GF-D8 (cell line): ENCODE measurements at places on chromosomes 6 and 20.

DNA sequence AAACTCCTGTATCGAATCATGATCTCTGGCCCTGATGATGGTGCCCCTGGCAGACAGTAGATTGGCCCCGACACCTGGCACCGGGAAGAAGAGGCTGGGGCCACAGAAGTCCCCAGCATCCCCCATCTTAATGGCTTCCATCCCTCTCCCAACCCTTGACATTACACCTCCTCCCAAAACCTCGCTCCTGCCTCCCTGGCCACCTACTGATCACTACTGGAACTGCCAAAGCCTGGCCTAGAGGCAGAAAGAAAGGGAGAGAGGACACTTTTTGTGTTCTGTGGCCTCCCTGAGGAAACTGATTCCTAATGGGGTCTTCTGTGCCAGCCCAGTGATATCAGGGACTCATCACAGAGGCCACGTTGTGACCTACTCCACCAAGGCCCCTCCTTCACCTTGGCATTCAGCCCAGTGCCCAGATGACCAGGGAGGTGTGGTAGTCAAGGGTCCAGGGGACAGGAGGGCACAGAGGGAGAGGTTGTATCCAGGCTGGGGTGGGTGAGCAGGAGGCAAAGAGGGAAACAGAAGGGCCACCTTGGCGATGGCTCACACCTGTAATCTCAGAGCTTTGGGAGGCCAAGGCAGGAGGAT is 6.1 kb downstream of the C20orf173 start:
- no peak for DNase-seq

GRCh38 chr6:79468116-79468515 is 69.1 kb downstream of the LCA5 start:
- no peak for DNase-seq

- no peak for DNase-seq
Measured at GRCh38 chr6:106560996-106561685, 68.2 kb downstream of the RTN4IP1 start.

DNA sequence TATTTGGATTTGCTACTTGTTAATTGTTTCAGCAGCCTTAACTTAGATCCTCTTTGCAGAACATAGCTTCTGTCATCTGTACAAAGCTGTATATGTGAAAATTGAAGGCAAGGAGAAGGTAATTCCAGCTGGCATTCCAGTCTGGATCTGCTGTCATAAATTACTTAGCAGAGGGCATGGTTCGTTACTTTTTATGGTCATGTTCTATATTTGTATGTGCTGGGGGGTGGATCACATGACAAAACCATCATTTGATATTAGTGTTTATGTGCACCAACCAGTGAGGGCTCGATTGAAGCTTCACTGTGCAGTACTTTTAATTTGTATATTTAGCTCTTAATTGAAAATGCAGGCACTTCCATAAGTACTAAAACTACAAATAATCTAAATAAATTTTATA is 80.2 kb downstream of the CAP2 start:
- no peak for DNase-seq

DNA sequence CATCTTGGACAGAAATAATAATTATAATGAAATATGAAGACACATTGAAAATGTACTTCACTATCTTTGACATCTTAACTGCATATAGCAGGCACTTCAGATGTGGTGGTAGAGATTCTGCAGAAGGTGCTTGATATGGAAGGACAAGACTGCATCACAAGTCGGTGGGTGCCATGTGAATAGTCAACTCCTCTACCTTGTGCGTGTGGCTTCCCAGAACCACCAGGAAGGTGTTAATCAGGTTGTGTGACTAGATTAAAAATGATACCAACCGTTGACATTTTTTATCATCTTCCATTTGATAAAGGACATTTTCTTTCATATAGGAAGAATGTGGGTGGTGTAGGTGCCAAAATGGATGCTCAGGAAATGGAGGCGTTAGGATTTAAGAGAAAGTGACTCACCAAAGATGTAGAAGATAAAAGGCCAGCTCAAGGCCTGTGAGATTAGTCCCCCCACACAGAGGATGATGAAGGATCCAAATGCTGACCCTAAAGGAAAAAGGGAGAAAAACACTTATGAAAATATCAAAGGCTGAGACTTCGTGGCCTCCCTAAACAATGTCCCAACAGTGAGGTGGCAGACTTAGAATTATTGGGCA is 12.3 kb downstream of the SLC17A2 start:
- DNase-seq: no peak

GRCh38 chr6:152859225-152859624 is 108.6 kb downstream of the VIP start:
- DNase-seq: no peak

- no peak for DNase-seq
Measured at GRCh38 chr20:23508449-23509229, 17.7 kb downstream of the CST8 start.

DNA sequence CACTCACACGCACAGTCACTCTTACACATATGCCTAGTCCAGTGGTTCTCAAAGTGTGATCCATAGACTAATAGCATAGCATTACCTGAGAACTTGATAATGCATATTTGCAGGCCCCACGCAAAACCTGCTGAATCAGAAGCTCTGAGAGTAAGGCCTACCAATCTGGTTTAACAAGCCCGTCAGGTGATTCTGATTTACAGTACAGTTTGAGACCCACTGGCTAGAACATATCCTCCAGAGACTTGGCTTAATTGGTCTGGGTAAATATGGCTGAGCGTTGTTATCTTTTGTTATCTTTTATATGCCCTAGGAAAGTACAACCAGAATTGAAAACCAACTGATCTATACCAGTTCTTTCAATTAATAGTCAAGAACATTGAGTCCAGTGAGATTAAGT is 9.6 kb downstream of the TSPYL4 start:
- no peak for DNase-seq

DNA sequence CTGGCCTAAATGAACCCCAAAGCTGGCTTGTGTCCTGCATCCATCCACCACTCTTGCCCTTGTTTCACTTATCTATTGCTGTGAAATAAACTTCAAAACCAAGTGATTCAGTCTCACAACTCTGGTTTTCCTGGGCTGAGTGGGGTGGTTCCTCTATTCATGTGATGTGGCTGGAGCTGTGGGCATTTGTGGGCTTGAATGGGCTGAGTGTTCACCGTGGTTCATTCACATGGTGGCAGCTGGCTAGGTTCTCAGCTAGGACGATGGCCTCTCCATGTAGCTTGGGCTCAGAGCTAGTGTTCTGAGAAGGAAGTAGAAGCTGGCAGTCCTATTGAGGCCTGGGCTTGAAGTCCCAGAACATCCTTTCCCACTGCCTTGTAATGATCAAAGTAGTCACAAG is 30.4 kb downstream of the FKBP1A start:
- DNase-seq: no peak

DNA sequence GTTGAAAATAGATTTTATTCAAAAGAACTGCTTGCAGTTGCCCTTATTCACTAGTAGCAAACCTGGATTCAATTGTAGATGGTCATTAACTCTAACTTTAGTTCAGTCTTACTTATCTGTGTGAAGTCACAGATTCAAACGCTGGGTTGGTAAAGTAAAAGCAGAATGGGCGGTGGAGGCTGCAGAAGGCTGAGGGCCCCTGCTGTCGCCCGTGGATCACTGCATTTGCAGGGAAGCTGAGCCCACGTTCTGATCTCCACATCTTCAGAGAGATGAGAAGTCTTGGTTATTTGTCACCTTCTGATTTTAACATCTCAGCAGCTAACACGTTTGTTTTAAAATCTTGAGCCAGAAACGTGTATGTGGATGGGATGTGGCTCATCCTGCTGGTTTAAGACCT is 75.1 kb downstream of the SNX9 start:
- DNase-seq: no peak

- DNase-seq: no peak
Measured at GRCh38 chr6:16632101-16632500, 129.2 kb downstream of the ATXN1 start.

DNA sequence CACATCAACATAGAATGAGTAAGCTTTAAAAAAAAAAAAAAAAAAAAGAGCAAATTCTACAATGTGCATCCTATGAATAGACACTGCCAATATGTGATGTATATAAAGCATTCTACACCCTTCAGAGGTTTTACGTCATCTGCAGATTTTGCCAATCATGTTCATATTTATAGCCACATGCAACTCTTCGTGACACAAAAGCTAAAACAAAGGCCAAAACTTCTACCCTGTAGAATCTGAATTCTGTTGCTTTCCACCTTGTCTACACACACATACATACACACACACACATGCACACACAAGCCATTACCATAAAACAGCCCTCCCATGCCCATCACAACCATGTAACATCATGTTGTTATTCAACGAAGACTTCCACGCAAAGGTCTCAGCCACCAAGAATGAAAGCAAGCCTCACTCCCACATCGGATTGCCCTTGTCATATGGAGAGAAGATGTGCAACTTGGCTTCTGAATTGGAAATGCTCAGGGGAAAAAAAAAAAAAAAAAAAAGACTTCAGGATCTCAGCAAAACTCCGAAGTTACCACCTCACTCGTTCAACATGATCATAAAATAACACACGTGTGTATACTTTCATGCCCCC is 479.4 kb upstream of the JARID2 start:
- DNase-seq: no peak

- DNase-seq: no peak
Measured at GRCh38 chr6:5133943-5134342, 48.8 kb downstream of the PPP1R3G start.

- DNase-seq: peak; percentile 57
Measured at GRCh38 chr6:108438918-108439317, 121.8 kb upstream of the FOXO3 start.

DNA sequence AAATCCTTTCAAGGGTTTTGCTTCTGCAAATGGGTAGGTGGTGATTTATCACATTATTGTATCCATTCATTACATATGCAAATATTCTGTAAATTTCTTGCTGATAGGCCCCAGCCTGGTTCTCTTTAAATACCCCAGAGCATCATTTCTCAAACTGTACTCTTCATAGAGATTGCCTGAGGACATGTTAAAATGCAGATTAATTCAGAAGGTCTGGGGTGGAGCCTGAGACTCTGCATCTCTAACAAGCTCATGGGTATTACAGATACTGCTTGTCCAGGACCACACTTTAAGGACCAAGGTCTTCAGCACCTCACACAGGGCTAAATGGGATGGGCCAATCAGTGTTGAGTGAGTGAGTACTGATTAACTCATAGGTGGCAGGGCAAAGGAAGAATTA is 46.3 kb downstream of the PKHD1 start:
- DNase-seq: no peak

DNA sequence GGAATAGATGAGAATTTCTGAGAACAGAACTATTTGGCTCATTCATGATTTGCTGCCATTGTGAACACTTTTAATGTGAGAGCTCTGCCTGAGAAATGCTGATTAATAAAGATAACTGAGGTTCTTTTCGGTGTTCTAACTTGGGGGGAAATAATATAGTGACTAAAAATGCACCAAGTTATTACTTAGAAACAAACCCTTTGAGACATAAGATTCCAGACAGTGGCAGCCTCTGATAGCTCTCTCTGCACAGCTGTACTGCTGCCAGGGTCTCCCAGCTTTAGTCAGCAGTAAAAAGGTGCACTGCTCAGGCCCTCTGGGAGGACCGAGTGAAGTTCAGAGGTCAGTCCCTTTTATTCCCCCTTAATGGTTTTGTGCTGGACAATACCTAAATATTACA is 2.5 kb upstream of the PRDM1 start:
- DNase-seq: no peak

GRCh38 chr20:20206788-20207187 is 154.5 kb downstream of the CFAP61 start:
- no peak for DNase-seq

DNA sequence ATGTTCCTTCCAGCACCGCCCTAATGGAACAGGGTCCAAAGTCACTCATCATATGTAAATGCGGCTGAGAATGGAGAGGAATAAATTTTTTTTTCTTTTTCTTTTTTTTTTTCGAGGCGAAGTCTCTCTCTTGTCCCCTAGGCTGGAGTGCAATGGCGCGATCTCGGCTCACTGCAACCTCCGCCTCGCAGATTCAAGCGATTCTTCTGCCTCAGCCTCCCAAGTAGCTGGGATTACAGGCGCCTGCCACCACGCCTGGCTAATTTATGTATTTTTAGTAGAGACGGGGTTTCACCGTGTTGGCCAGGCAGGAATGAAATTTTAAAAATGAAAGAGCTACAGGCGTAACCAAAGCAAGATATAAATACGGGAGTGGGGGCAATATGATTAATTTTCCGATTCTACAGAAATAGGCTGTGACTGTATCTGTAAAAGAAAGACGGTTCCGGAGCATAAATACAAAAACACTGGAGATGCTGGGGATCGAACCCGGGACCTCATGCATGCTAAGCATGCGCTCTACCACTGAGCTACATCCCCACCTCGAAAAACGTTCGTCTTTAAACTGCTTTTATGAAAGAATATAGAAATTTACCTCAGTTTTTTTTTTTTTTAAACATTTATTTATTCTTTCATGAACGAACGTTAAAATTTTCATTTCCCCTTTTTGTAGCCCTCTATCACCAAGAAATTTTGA is 132.2 kb downstream of the GPX5 start:
- DNase-seq: no peak

DNA sequence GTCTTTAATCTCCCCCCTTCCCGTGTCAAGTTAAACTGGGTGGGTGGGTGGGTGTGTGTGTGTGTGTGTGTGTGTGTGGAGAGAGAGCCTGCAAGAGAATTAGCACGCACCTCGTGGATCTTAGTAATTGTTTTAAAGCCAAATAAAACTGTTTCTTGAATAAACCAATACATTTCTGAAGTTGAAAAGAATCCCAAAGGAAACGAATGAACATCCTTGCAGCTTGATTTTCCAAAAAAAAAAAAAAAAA is 381 bp upstream of the BICRAL start:
- DNase-seq: no peak

DNA sequence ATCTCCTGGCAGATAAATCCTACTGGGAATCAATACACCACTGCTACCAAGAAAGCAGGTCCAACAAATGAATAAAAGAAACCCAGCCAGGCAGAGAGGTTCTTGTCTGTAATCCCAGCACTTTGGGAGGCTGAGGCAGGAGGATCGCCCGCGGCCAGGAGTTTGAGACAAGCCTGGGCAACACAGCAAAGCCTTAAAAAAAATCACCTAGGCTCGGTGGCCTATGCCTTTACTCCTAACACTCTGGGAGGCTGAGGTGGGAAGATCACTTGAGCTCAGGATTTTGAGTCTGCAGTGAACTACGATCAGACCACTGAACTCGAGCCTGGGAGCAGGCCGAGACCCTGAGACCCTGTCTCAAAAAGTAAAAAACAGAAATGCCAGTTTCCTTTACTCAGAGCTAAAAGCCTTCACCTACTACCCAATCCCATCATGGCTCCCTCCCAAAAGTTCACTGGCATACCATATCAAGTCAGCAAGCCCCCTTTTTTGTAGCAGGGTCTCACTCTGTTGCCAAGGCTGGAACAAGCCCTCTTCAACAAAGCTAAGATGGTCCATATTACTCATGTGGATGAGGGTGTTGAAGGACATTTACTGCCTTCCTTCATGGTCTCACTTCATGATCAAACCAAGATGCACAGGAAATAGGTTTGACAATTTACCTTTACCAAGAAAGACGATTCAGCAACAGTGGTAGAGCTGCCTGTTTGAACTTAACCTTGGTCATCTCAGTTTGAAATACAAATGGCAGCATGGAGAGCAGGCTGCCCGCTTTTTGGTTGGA is 5.3 kb downstream of the SNX5 start:
- DNase-seq: no peak

GRCh38 chr20:32056708-32057483 is 4.9 kb downstream of the HCK start:
- DNase-seq: no peak
